Stimulated activated CD4-positive, alpha-beta T cell treated with anti-CD3 and anti-CD28 coated beads, Interleukin-1b, Interleukin-23, amount 100 ng/mL, for 1 hour (primary cell): ENCODE measurements at places on chromosomes 2 and 18.

DNA sequence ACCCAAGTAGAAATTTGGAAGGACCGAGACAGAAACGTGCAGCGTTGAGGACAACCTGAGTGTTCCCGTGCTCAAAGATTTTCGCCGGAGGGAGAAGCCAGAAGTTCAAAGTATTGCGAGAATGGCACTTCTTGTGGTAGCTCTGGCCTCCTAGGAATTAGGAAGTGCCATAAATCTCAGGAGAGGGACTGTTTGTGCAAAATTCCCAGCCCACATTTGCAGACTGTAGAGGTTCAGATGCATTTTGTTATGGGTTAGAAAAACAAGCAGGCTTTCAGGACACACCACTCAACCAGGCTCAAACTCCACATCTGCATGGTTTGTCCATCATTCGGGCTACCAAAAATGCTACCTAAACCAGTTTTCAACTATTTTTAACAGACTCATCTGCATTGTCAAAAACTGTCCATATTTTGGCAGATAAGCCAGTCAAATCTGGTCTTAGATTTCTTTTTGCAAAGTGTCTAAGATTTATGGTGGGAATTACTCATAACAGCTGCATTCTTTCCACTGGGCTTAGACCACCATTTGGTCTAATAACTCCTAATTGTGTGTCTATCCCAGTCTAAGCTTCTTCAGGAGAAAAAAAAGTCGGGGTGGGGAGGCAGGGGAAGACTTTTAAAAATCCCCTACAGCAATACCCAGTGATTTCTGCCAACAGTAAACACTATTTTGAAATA, 422.9 kb downstream of the ARHGAP15 start:
- no peak for DNase-seq

GRCh38 chr2:118699447-118700175, 147.8 kb downstream of the EN1 start:
- DNase-seq: no peak

GRCh38 chr18:13460946-13461345, 242.4 kb downstream of the LDLRAD4 start:
- DNase-seq: no peak

- no peak for DNase-seq
Measured at GRCh38 chr2:28407131-28407975, 14.7 kb downstream of the FOSL2 start.

GRCh38 chr2:19358242-19359020, at the start of gene OSR1:
TSS of gene OSR1 (minus strand) at chr2:19358623. CDS start at chr2:19353805, 4,818 bp downstream.
- DNase-seq: no peak

- no peak for DNase-seq
Measured at GRCh38 chr2:31513553-31513952, 67.2 kb downstream of the SRD5A2 start.

- DNase-seq: no peak
Measured at GRCh38 chr2:47230418-47230817, 75.3 kb upstream of the STPG4 start.

GRCh38 chr18:26553943-26554342, 5.6 kb upstream of the KCTD1 start:
- no peak for DNase-seq

DNA sequence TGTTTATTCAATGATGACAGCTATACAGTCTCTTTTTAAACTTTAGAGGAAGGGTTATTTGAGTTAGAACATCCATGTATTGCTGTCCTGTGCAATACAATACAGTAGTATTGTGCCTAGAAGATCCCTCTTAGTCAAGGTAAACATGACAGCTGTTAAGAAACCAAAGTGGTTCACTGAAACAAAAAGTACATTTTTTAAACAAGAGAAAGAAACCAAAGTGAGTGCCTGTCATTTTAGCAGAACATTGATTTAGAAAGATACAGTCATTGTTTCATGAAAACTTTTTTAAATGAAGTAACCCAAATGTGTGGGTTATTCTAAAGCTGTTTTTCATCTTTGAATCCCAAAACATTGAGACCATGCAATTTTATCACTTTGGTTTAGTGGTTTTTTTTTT, 15.5 kb downstream of the ITPRID2 start:
- no peak for DNase-seq
